Smooth muscle cell of the pulmonary artery (primary cell): ENCODE measurements at places on chromosomes 11 and 22. TPM values are rescaled to one million over a fixed set of nuclear protein-coding genes. Genes with fewer than 3 reads are reported as not detected.

Gene OR5A1
- not detected in 2 replicates for total RNA-seq

Gene PHF21B
- under 0.01 TPM in 1 of 2 replicates, not detected in the other for total RNA-seq

Gene WT1
- 0.07 TPM in 1 of 2 replicates, not detected in the other for total RNA-seq

Gene MUC5AC
- not detected in 2 replicates for total RNA-seq

Gene KDELR3
- 134 and 166 TPM in 2 replicates for total RNA-seq

Gene DCDC1
- 0.07 and 0.26 TPM in 2 replicates for total RNA-seq

Gene SLC22A9
- total RNA-seq, result not detected in 2 replicates

Gene SHISAL1
- 13.5 and 35.8 TPM in 2 replicates for total RNA-seq

Gene GAL
- total RNA-seq, result 0.13 and 0.56 TPM in 2 replicates

Gene ABCC8
- not detected in 2 replicates for total RNA-seq

Gene BSX
- total RNA-seq, result not detected in 2 replicates

Gene ETS1
- 56.3 and 58.1 TPM in 2 replicates for total RNA-seq

Gene TRIM49
- total RNA-seq, result not detected in 2 replicates

Gene OR52I2
- total RNA-seq, result not detected in 2 replicates

Gene OR52H1
- 0.91 and 0.99 TPM in 2 replicates for total RNA-seq

Gene LRRC56
- total RNA-seq, result 0.52 and 1.1 TPM in 2 replicates

Gene ZNF214
- 2.6 and 2.7 TPM in 2 replicates for total RNA-seq

Gene SLC15A3
- 10.7 and 16.4 TPM in 2 replicates for total RNA-seq

Gene PDHX
- total RNA-seq, result 22.5 and 31.3 TPM in 2 replicates

Gene LARGE1
- 23.9 and 32.0 TPM in 2 replicates for total RNA-seq

Gene C22orf23
- total RNA-seq, result 0.26 TPM in 1 of 2 replicates, not detected in the other

Gene SEC14L2
- 12.7 and 15.9 TPM in 2 replicates for total RNA-seq

Gene PANX2
- total RNA-seq, result 2.0 and 2.1 TPM in 2 replicates

Gene IFITM10
- total RNA-seq, result 1.9 and 2.7 TPM in 2 replicates

Gene PVALB
- not detected in 2 replicates for total RNA-seq

Gene BDNF
- total RNA-seq, result 26.9 and 44.0 TPM in 2 replicates

Gene MYBPC3
- total RNA-seq, result not detected in 2 replicates

Gene TMEM191B
- total RNA-seq, result 0.10 and 0.91 TPM in 2 replicates

Gene RCE1
- total RNA-seq, result 14.9 and 21.5 TPM in 2 replicates

Gene PLEKHA7
- 0.26 and 0.39 TPM in 2 replicates for total RNA-seq

Gene C11orf42
- total RNA-seq, result not detected in 2 replicates

Gene MMP11
- total RNA-seq, result 37.1 and 38.2 TPM in 2 replicates

Gene ZBTB16
- total RNA-seq, result under 0.01 TPM in 1 of 2 replicates, not detected in the other

Gene FAM227A
- 1.1 and 3.9 TPM in 2 replicates for total RNA-seq

Gene UBQLNL
- total RNA-seq, result 0.23 and 0.33 TPM in 2 replicates

Gene OLFML1
- 3.4 and 51.0 TPM in 2 replicates for total RNA-seq

Gene KCNK4
- 0.13 and 0.20 TPM in 2 replicates for total RNA-seq

Gene GPR83
- not detected in 2 replicates for total RNA-seq

Gene IL10RA
- total RNA-seq, result not detected in 2 replicates

Gene SLC6A5
- not detected in 2 replicates for total RNA-seq

Gene C11orf16
- total RNA-seq, result not detected in 2 replicates

Gene HSPA8
- total RNA-seq, result 2,725 and 3,619 TPM in 2 replicates

Gene CHRM1
- total RNA-seq, result not detected in 2 replicates

Gene OR52I1
- total RNA-seq, result not detected in 2 replicates

Gene PATE2
- 0.20 TPM in 1 of 2 replicates, not detected in the other for total RNA-seq

Gene KRTAP5-1
- not detected in 2 replicates for total RNA-seq

Gene NLRP14
- total RNA-seq, result 0.07 and 0.10 TPM in 2 replicates

Gene OR8A1
- total RNA-seq, result not detected in 2 replicates

Gene C1QTNF4
- total RNA-seq, result 0.07 and 0.17 TPM in 2 replicates

Gene GAS2
- 0.43 and 1.2 TPM in 2 replicates for total RNA-seq

Gene SYCE3
- not detected in 2 replicates for total RNA-seq

Gene CALCB
- total RNA-seq, result not detected in 2 replicates

Gene C11orf65
- 0.65 and 0.73 TPM in 2 replicates for total RNA-seq

Gene TBC1D10A
- total RNA-seq, result 13.7 and 14.1 TPM in 2 replicates

Gene PANX3
- total RNA-seq, result not detected in 2 replicates

Gene SCUBE2
- total RNA-seq, result 1.3 and 2.0 TPM in 2 replicates

Gene MS4A3
- not detected in 2 replicates for total RNA-seq

Gene OR51I1
- total RNA-seq, result not detected in 2 replicates

Gene DAGLA
- total RNA-seq, result 3.8 and 4.4 TPM in 2 replicates

Gene TCN1
- total RNA-seq, result not detected in 2 replicates
